ENCODE measurements at places on chromosomes 6 and 20. TPM values are rescaled to one million over a fixed set of nuclear protein-coding genes. Genes with fewer than 3 reads are reported as not detected.

- no peak for DNase-seq
These were observed 282.1 kb upstream of the PRDM1 start for GRCh38 chr6:105804000-105804399.

DNA sequence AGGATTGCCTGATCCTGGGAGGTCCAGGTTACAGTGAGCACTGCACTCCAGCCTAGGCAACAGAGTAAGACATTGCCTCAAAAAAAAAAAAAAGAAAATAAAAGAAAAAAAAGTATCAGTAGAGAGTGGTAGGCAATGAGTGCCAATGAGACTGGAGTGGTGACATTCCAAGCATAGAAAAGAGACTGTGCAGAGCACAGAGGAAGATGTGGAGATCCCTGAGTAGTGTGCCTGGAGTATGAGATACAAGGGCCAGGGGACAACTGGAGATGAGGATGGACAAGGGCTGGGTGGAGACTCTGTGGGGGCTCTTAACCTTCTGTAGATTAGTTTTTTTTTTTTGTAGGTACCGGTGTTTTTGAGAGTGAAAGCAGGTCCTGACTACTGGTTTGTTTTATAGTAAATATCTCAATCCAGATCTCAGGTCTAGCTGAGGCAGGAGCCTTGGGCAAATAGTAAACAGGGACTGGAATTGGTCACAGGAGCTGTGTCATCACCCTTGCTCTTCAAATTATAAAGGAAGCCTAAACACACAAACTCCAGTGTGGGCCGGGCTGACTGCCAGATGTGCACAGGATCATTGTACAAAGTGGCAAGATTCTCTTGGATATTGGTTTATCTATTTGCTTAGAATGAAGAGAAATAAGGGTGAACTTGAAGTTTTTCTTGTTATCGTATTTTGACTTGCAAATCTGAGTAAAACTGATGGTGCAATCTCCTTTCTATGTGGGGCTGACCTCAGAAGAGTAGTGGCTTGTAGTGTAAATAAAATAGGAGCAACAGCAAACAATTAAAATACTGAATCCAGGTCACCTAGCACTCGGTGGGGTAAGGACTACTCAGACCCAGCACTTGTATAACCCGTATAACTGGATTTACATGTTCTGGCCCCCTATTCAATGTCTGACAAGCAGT lies 144.9 kb downstream of the SOX4 start:
- DNase-seq = no peak

GRCh38 chr20:18712882-18713281 lies 100.7 kb upstream of the SCP2D1 start:
- no peak for DNase-seq

GRCh38 chr20:37914367-37914671 lies 11.4 kb downstream of the VSTM2L start:
- DNase-seq = no peak

DNA sequence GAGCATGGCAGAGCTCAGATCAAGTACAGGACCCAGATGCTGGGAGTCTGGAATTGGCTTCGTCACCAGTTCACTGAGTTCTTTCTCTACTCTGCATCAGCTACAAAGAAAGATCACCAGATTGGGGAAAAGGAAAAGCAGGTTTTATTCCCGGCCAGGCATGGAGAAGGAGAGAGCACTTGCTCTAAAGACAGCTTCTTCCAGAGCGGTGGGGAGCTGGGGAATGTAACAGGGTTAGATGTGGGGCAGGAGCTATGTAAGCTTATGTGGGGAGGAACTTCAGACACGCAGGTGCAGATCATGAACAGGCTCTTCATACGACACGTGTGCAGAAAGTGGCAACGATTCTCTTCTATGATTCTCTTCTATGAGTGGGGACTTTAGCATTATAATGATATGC lies 4.9 kb upstream of the ACSS1 start:
- DNase-seq = no peak

- no peak for DNase-seq
These were observed 204.8 kb downstream of the TPBG start for GRCh38 chr6:82568290-82568993.

DNA sequence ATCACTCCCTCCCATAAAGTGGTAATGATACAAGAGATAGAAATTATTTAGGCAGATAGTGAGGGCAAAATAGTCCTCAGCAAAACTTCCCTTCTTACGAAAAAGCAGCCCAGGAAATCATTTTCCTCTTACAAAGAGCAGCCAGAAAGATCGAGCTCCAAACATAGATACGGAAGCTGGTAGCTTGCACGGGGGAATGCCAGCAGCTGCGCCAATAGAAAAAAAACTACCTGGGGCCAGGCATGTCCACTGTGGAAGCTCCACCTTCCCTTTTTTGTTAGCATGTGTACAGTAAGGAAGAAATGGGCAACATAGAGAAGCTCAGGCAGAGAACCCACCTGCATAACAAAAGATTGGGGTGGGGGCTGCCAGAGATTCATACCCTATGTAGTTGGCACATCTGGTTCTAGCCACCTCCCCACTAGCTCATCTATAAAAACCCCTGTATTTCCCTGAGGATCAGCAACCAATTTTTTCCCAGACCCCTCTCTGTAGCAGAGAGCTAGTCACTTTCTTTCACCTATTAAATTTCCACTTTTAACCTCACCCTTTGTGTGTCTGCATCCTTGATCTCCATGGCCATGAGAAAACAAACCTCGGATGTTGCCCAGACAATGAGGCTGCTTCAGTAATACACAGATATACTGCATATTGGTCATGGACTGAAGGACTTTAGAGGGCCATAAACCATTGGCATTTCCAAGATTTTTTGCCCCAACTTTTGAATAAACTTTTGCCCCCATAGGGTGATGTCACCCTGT lies 52.1 kb downstream of the SOD2 start:
- no peak for DNase-seq

GRCh38 chr6:10763006-10763405 lies 15.4 kb downstream of the TMEM14B start:
- no peak for DNase-seq

DNA sequence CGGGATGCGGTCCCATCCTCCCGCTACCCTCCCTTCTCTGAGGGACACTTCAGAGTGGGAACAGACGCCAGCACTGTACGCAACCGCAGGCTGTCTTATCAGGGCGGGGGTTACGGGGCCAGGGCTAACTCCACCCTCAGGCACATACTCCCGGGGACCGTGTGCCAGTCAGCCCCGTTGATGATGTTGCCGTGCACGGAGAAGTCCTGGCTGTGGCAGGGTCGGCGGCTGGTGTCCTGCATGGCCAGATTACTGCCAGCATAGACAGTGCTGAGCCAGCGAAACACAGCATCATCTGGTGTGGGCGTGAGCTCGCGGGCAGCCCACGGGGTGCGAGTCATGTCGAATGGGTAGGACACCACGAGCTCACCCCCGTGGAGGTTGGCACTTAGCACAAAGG lies 5.0 kb downstream of the CPXM1 start:
- DNase-seq = no peak

- no peak for DNase-seq
These were observed 21.7 kb downstream of the KIAA1755 start for GRCh38 chr20:38238829-38239228.

GRCh38 chr6:19988555-19988954 lies 151.4 kb downstream of the ID4 start:
- DNase-seq = no peak

DNA sequence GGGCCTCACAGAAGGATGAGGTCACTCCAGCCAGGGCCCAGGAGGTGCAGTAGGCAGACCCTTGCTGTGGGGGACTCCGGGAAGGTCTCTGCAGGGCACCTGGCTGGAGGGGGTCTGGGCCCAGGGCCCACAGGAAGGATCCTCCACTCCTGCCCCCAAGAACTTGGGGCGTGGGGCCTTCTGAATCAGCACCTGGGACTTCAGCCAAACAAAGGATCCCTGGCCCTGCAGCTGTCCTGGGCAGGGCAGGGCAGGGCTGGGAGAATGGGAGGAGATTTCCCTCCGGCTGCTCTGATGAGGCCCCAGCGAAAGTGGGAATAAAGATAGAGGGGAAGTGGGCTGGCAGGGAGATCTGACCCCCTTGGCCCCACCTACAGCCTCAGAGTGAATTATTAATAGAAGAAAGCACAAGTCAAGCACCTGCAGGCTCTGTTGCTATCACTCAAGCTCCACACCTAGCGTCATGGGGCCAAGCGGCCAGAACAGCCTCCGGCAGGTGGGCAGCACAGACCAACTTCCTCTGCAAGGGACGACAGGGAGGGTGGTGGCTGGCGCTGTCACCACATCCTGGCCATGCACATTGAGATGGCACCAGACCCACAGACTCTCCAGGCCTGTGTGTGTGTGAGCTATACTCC lies 61.6 kb upstream of the MRPS10 start:
- DNase-seq = peak; percentile 77

- no peak for DNase-seq
These were observed 192.4 kb upstream of the ZNF217 start for GRCh38 chr20:53786071-53786444.

DNA sequence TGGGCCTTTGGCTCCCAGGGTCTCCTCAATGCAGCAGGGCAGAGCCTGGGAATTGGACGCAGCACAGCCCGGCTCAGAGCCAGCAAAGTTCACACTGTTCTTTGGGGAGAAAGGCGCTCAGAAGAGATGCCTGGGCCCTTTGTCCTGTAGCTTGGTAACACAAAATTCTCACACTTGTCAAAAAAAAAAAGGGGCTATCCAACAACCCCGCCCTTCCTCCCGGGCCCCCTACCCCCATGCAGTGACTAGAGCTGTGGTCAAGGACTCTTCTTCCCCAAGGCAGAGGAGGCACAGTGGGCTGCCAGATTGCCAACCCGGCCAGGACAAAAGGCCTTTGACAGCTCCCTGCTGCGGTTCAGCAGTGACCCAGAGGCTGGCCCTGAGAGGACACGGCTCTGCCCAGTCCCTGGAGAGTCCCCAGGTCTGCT lies 2.0 kb downstream of the NKAIN4 start:
- no peak for DNase-seq

DNA sequence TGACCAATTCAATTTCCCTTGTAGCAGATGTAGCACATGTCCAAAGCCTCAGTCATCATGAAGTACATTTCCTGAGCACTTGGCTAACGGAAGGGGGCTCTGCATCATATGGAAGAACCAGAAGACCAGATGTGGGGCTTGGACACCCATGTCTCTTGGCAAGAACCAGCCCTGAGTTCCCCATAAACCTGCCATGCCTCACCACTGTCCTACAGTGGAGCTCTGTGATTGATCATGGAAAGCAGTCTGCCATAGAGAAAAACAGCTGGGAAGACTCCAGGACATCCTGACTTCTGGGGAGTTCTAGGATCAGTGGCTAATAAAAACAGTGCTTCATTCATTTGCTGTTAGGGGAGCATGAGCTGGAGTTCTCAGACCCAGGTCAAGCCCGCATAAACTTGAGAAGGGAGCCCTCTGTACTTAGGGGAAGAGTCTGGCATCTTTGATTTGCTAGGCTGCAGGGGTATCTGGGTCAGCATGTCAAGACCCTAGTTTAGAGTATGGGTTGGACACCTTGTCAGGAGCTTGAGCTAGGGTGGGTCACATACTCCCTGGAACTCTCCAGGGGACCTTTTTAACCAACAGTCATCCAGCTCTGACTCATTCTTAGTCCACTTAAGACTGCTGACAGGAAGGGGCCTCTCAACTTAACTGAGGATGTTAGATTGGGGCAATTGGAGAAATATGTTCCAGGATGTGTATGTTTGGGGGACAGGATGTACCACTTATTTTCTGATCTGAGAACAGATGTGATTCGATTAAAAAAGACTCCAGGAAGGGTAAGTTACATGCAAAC lies 26.3 kb upstream of the TRAM2 start:
- DNase-seq = no peak

DNA sequence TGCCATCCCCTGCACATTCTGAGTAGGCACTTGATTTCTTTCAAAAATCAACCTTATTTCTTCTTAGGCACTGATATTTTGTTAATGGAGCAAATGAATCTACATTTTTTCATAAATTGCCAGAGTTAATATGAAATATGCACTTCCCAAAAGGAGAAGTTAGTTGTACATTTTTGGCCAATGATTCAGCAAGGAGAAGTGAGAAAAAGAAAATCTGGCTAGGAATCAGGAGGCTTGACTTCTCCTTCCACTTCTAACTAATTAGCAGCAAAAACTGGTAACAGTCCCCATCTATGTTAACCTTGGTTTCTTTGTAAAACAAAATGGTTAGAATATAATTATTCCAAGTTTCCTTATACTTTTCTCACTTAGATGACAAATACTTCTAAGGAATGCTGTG lies 7.0 kb upstream of the DSE start:
- no peak for DNase-seq

DNA sequence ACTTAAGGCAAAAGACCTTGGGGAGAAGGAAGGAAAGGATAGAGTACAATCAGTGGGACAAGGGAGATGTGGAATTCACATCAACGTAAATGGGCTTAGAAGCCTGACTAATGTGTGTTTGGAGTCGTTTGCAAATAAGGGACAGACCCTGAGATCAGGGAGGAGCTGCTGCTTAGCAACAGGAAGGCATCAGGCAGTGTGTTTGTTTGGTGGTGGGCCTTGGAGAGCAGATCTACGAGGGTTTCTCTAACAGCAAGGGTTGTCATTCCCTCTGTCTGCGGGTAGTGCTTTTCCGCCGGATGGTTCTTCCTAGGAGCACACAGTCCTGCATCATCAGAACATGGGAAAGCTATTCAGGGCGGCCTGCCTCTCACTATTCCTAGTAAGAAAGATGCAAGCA lies 40.4 kb downstream of the C6orf118 start:
- DNase-seq = no peak

GRCh38 chr6:10000551-10000950 lies 414.3 kb downstream of the TFAP2A start:
- no peak for DNase-seq

- DNase-seq = no peak
These were observed 5.2 kb downstream of the SIRPA start for GRCh38 chr20:1900321-1900801.

- no peak for DNase-seq
These were observed 12.4 kb downstream of the WFDC3 start for GRCh38 chr20:45779011-45779915.

GRCh38 chr20:63261795-63262528 lies 7.7 kb upstream of the NKAIN4 start:
- DNase-seq = no peak

Gene TTLL9
- total RNA-seq = not detected

Gene OOEP
- total RNA-seq = 1.1 TPM

Gene PSORS1C2
- not detected for total RNA-seq

Gene ASF1A
- total RNA-seq = 65.7 TPM

Gene PTGIS
- total RNA-seq = 3.8 TPM
